Suprapubic skin (tissue), 4 donors: ENCODE measurements at places on chromosomes 7 and 10.

DNA sequence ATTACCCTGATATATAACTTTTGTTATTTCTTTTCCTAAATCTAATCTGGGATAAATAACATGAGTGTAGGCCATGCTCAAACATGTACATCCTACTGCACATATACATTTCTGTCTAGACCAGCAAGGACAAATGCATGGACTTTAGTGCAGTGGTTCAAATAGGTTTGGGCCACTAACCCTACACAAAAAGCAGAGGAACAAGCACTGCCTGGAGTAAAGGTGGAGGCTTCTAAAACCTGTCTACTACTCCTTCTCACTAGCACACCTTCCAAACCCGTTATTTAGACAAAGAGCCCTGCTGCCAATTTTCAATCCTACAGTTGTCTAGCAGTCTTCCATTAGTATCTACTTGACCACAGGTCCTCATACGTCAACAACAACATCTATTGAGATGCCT is 34.8 kb downstream of the SGCE start:
- DNase-seq, result no peak

- DNase-seq, result no peak
These were observed 221.3 kb downstream of the SKIDA1 start for GRCh38 chr10:21304198-21304597.

DNA sequence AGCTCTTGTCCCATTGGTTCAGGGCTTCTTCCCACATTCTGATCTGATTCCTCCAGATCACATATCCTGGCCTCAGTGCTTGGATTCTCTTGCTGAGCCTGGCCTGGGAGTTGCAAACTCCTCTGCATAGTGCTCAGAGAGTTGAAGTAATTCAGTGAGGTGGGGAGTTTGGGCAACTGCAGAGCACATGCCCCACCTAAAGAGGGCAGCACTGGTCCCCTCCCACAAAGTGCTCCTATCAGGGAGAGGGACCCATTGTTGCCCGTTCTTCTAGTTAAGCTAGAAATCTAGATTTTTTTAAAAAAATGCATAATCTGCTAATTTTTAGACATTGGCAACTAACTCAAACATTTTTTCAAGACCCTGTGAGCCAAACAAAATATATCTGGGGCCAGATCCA is 45.1 kb downstream of the CHN2 start:
- no peak for DNase-seq

- DNase-seq, result no peak
These were observed 306.4 kb downstream of the PAXIP1 start for GRCh38 chr7:154696556-154696955.

DNA sequence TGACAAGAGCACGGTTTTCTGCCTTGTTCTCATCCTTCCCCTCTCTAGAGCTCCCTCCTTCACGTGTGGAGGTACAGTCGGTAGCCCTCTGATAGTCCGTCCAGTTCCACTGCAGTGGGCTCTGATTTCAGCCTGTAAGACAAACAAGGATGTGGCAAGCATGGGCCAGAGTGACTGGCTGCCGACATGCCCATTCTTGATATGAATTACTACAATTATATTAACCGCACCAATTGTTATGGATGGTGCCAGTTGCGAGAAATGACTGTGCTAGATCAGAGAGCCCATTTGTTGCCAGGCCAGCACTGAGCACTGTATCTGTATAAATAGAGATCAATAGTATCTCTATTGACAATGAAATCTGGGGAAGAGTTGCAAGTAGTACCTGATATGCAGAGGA is 146.6 kb downstream of the CHN2 start:
- no peak for DNase-seq

- DNase-seq, result no peak
These were observed 25.5 kb downstream of the PDE1C start for GRCh38 chr7:32044739-32045138.

DNA sequence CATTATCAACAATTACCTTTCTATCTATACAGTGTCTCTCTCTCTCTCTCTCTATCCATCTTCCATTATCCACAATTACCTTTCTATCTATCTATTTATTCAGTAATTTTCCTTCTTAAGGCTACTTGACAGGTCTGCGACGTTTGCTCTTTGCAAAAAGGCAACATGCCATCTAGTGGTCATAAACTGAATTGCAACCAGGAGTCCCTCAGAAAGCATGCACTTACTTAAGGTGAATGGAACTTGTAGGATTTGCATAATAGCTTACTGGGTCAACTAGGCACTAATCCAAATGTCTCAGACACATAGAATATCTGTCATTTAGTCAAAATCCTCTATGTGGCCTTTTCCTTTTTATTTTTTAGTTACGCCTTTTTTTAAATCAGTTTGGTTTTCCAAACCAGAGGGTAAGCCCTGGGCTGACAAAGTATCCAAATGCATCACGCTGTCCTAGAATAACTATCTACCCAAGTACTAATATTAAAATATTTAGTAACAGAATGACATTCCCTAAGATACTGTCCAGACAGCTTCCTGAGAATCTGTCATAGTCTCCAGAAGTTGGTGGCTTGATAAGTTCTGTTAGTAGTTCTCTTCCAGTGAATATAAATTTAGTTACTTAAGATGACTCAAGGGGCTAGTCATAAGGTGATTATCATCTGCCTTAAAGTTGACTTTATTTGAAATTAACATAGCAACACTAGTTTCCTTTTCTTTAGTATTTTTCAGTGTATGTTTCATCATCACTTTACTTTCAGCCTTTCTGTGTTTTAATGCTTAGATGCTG is 208.3 kb downstream of the PPP1R3A start:
- no peak for DNase-seq

GRCh38 chr7:102427019-102427405 is 6.4 kb upstream of the ORAI2 start:
- no peak for DNase-seq

DNA sequence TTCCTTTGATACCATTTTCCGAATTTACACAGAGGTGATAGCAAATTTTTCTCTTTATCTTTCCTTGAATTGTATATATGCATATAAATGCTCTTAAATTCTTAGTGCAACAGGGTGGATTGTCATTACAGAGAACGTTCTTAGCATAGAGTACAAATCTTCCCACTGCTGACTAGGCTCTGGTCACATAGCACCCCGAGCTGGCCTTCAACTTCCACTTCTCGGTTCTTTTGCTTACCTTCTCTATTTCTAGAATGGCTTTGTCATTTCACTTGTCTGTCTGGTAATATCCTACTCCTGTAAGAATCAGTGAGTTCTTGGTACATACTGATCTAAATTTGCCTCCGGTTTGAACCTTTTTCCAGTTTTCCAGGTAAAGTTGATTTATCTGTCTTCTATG is 13.4 kb downstream of the ADIRF start:
- DNase-seq, result no peak

GRCh38 chr7:157010588-157011332 is at the start of gene MNX1:
TSS of gene MNX1 (minus strand) at chr7:157010663. CDS start at chr7:157010350, 313 bp downstream.
- DNase-seq, result peak; percentile 70

- peak; percentile 87 for DNase-seq
These were observed 82.1 kb downstream of the SLC37A3 start for GRCh38 chr7:140316165-140316661.

DNA sequence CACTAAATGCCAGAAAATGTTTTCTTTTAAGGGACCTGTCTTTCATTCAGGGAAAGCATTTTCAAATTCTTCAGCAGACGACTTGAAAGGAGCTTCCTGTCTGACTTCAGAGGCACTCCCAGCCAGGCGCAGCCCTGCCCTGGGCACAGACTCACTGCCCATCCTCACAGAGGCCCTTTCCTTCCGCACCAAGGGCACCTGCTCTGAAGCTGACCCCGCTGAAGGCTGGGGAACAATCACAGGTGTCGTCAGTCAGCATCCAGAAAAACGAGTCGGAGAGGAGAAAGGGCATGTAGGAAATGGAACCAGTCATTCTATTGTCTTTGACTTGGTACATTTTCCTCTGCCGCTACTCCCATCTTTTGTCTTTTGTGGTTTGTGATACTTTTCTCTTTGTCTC is 125.3 kb upstream of the PARD3 start:
- DNase-seq, result no peak

GRCh38 chr10:9951481-9952257 is 1066.0 kb upstream of the CELF2 start:
- DNase-seq, result no peak

DNA sequence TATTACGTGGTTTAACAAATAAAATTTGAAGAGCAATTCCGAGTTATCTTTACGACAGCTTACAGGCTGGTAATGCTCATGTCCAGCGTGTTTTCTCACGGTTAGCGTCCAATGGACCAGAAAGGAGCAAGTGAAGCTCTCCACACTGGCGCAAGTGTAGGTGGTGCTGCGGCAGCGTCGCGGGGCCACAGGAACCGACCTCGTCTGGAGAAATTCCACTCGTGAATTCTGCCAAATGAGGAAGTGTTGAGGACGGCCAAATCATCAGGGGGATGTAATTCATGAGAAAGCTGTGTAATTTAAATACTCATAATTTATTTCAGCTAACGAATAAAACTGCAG is 350 bp upstream of the ZNF37A start:
- DNase-seq, result no peak

- no peak for DNase-seq
These were observed 3.0 kb upstream of the ABHD11 start for GRCh38 chr7:73741600-73741999.

DNA sequence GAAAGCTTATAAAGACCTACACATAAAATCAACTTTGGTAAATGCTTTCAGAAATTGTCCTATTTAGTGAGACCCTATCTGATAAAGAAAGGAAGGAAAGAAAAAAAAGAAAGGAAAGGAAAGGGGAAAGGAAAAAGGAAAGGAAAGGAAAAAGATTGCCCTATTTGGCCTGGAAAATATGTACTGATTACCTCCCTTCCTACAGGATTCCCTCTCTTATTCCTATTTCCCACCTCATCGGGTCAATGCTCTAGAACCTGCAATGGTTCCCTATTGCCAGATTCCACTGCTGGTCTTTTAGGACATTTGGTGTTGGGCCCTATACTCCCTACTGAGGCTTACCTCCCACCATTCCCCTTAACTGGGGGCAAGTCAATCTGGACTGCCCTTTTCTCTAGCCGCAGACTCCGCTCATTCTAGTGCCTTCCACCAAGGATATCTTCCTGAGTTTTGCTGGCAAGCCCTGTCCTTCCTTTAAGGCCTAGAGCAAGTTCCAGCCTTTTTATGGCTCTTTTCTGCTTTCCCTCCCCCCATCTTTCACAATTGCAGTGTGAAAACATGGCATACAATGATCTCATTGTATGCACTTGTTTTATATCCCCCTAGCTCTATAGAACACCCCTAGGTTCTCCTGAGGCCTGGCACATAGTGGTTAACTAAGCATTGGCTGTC is 4.4 kb downstream of the DDIT4 start:
- DNase-seq, result no peak

GRCh38 chr10:88386821-88387773 is 196.0 kb downstream of the RNLS start:
- no peak for DNase-seq

GRCh38 chr7:120370954-120371353 is 98.0 kb downstream of the KCND2 start:
- no peak for DNase-seq

DNA sequence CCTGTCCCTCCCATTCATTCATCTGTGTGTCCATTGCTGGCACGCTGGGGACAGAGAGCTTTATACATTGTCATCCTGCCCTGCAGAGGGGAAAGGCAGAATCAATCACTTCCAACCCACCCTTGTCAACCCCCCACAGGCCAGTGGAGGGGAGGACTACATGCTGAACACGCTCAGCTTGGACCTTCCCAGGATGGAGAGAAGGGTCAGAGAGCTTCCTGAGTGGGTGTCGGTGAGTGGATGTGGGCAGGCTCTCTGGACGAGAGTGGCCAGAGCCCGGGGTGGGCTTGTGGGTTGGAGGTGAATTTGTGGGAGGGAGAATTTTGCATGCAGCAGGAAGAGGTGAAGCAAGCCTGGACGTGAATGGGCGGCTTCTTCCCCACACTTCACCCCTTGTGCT is 93.9 kb downstream of the DNAJB6 start:
- DNase-seq, result peak; percentile 67

- no peak for DNase-seq
These were observed 265.4 kb downstream of the INHBA start for GRCh38 chr7:41437257-41438196.

- DNase-seq, result no peak
These were observed 73.3 kb upstream of the MYL10 start for GRCh38 chr7:101702362-101702850.

GRCh38 chr10:44311563-44312051 is 73.3 kb downstream of the CXCL12 start:
- no peak for DNase-seq

- DNase-seq, result peak; percentile 5
These were observed 131.2 kb downstream of the SMURF1 start for GRCh38 chr7:99012722-99013121.

- DNase-seq, result peak; percentile 76
These were observed 9.3 kb upstream of the PAPOLB start for GRCh38 chr7:4871056-4871680.

- no peak for DNase-seq
These were observed 41.7 kb downstream of the ARHGAP12 start for GRCh38 chr10:31886885-31887284.

DNA sequence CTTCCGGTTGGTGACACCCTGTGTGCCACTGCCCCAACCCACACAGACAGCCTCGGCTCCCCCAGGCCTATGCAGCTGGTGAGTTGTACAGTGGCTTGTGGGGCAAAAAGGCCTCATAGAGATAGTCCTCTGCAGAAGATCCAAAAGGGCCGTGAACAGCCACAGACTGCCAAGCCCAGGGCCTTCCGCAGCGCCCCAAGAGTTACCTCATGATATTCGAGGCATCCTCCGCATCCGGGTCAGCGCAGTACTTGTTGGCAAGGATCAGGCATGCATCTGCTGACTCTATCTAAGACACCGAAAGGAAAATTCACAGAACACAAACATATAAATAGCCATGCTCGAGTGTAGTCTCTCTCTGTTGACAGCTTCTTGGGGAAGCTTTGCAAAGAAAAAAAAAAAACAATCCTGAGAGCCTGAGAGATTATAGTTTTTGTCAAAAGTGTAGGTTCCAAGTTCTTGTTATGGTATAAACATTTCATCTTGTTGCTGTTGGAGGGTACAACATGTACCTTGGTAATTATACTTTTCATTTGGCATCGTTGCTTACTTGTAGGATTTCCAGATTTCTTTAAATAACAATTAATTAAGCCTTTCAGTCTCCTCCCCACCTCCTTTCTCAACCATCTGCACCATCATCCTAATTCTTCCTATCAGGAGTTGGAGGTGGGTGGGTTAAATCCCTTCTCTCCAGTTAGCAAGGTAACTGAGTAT is 553.0 kb downstream of the KCNMA1 start:
- DNase-seq, result no peak
